GF-D8 (cell line): ENCODE measurements at places on chromosomes 4 and X.
A peak's percentile ranks its signal among the peaks of the same experiment; 100 is the strongest.

DNA sequence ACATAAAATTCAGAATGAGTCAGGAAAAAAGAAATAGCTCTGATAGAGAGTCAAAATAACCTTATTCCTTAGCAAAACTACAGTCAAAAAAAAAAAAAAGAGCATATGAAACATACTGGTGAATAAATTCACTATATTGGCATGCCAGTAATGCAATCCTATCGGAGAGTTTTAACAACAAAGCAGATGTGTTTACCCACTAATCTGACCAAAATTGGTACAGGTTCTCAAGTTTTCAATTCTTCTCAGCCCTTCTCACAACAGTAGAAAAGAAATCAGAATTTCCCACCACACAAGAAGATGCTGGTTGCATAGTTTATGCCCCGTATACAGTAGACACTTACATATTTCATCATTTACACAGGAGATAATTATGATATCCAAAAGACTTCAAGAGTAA lies 59.4 kb downstream of the LCORL start:
- DNase-seq = no peak

GRCh38 chrX:15349046-15349445 lies 13.7 kb upstream of the PIGA start:
- DNase-seq = peak; percentile 4

GRCh38 chr4:168019921-168020320 lies 72.4 kb upstream of the ANXA10 start:
- DNase-seq = no peak

DNA sequence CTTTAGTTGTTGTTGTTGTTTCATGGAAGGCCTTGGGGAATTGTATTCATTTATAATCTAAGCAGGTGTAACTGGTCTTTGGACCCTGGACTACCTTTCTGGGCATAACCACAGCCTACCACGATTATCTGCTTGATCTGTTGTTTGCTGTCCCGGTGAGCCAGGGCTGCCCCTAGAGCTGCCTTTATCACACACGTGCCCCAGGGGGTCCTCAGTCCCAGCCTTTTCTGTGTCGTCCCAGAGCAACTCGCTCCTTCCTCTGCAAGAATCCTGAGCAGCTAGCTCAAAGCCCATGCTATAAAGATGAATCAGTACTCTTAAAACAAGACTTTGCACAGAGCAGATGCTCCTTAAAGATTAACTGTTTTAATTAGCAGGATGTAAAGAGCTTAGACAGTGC lies 273.2 kb downstream of the EVC2 start:
- DNase-seq = no peak

DNA sequence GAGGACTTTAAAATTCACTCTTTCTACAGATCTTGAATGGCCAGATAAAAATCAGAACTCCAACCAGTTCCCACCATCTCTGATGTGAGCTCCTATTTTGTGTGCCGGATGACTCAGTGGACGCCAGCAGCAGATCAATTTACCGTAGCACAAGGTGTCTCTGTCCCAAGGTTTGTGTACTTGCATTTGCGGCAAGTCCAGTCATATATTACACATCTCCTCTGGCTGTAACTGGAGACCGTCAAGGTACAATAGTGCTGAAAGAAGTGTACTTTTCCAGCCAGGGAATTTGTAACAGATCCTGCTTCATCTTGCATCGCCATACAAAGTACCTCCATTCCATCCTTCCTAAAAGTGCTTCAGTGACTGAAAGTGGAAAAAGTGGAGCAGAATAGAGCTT lies 108.2 kb upstream of the SORBS2 start:
- no peak for DNase-seq

DNA sequence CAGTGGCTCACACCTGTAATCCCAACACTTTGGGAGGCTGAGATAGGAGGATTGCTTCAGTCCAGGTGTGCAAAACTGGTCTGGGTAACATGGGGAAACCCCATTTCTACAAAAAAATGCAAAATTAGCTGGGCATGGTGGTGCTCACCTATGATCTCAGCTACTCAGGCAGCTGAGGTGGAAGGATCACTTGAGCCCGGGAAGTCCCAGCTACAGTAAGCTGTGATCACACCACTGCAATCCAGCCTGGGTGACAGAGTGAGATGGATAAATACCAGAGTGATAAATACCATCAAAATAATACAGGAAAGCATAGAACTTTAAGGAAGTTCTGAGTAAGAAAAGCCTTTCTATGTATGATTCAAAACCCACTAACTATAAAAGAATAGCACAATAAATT lies 52.8 kb downstream of the LRBA start:
- no peak for DNase-seq

GRCh38 chrX:38919202-38919601 lies 117.9 kb downstream of the MID1IP1 start:
- no peak for DNase-seq

- DNase-seq = no peak
Measured at GRCh38 chrX:115427861-115428410, 133.0 kb upstream of the PLS3 start.

DNA sequence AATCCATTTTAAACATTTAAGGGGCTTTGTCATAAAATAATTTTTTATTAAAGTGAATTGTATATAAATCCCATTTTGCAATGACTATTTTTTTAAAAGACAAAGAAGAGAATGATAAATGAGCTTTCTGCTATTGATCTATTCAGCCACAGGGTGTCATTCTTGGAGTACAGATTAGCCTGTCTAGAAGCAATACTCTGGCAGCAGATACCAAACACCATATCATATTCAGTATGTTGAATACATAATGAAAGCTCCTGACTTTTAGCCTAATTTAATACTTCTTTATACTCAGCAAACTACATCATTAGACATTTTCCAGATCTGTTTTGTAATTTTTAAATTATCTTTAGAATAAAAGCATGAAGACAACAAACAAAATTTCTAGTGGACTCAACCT lies 496.3 kb downstream of the PDGFC start:
- no peak for DNase-seq

DNA sequence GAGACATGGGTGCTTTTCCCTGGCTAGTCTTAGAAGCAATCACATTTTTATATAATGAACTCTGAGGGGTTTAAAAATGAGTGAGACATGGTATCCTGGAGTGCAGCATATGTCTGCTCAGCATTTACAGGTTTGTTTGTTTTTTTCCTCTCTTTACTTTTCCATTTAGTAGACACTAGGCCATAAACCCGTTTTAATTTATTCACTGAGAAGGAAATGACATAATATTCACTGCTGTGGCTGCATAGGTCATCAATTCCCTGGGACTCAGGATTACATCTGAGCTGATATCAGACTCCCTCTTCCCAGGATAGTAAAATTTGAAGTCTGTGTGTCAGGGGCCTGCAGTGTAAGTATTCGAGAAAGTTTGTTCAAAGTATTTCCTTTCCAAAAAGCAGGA lies 178.9 kb upstream of the SPRY1 start:
- no peak for DNase-seq

- no peak for DNase-seq
Measured at GRCh38 chr4:133270021-133270570, 121.0 kb downstream of the PCDH10 start.

- DNase-seq = no peak
Measured at GRCh38 chr4:76306882-76307659, 538 bp downstream of the STBD1 start.
